ENCODE measurements at places on chromosomes 2 and 18.

- no peak for DNase-seq
Observed at GRCh38 chr2:133952420-133952819, 301.5 kb upstream of the MGAT5 start.

- DNase-seq, result no peak
Observed at GRCh38 chr2:131349021-131349420, 14.9 kb downstream of the RAB6D start.

- DNase-seq, result no peak
Observed at GRCh38 chr2:107663632-107664031, 163.1 kb upstream of the RGPD4 start.

DNA sequence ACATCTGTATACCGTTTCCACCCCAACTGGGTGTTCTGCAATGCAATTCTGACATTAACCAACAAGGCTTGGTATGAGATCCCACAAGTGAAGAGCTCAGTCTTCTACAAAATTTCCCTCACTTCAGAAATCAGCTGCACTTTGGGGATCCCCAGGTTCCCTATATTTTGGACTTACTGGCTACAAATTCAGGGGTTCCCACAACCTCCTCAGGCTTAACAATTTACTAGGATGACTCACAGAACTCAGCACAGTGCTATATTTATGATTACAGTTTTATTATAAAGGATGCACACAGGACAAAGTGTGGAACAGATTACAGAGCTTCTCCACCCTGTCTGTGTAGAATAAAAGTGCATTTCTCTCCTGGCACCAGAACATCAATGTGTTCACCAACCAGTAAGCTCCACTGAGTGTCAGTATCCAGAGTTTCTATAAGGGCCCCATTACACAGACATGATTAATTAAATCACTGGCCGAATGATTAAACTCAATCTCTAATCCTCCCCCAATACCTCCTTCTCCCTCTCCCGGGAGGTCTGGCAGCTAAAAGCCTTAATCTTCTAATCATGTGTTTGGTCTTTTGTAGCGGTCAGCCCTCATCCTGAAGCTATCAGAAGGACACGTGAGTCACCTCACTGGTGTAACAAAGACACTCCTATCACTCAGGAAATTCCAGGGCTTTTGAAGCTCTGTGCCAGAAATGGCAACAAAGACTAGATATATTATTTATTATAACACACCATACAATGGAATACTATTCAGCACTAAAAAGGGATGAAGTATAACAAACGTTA, 84.6 kb downstream of the SLC66A3 start:
- DNase-seq, result no peak

DNA sequence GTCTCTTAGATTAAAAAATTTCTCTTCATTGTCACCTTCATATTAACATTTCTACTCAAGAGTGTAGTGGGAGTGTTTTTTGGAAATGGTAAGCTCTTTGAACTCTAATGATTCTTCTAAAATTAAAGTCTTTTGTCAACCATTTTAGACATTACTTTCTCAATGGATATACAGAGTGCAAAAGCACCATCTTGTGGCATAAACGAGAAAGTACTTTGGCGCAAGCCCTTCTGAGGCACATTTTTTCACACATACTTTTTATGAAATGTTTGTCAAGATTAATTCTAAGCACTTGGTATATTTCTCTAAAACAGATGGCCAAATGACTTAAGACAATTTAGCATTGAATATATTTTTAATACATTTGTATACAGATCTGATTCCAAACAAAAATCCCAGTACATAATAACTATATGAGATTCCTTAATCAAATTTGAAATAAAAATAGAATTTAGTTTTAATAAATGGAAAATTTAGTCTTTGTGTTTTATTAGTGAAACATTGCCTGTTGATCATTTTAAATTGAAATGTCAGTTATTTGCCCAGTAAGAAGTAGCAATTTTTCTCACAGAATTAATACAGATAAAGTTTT, 63.3 kb upstream of the GALNT5 start:
- no peak for DNase-seq

GRCh38 chr2:41954304-41955291, 93.2 kb upstream of the PKDCC start:
- DNase-seq, result no peak

- no peak for DNase-seq
Observed at GRCh38 chr2:218223046-218223445, 6.1 kb downstream of the ARPC2 start.

GRCh38 chr2:127012215-127012614, 94.7 kb downstream of the BIN1 start:
- DNase-seq, result no peak

- no peak for DNase-seq
Observed at GRCh38 chr18:64273724-64274123, 124.8 kb upstream of the LINC00305 start.

DNA sequence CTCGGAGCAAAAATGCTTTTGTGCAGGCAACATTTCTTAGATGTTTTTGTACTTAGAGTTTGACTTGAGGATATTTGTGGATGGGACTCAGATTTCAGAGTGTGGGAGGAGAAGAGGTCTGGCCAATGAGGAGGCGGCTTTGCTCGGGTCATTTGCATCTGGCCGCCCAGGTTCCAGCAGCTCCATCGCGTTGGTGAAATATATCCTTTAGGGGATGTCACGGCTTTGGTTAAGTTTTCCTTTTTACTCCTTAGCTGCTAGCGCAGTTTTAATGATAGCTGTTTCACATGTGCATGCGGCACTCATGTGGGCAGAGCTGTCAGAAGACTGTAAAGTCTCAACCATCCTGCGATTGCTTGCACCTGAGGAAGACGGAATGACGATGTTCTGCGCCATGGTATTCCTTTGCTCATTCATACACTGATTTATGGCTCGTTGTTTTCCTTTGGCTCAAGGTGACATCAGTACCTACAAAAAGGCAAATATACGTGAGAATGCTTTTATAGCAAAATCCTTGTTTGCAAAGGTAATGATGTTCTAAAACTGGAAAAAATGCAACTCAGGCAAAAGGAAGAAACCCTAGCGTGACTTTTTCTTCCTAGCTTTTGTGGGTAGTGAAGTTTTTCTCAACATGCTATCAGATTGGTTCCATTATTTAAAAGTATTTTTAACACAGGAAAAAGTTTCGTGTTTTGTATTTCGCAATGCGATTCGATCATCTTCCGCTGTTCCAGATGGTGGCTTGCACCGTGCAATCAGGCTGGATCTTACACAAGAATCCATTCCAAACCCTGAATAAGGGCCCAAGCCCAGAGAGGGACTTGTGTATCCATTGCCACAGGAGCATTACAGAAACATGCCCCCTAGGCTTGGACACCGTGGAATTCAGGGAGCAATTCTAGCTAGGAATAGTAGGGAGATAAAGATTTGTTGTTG, 70.5 kb upstream of the ZNF516 start:
- DNase-seq, result no peak

- DNase-seq, result no peak
Observed at GRCh38 chr2:163997466-163997865, 261.7 kb upstream of the FIGN start.
